ENCODE measurements at places on chromosomes 1 and 21.

GRCh38 chr1:90959352-90960206 lies 62.3 kb downstream of the ZNF644 start:
- no peak for DNase-seq

- DNase-seq, result no peak
These were observed 136.5 kb downstream of the RERE start for GRCh38 chr1:8680664-8681650.

- no peak for DNase-seq
These were observed at the start of gene SKI for GRCh38 chr1:2228157-2228594. Gene SKI, plus strand, starts transcription at chr1:2228319. Its CDS starts 448 bp downstream, at chr1:2228767.

GRCh38 chr1:175319112-175319911 lies 126.7 kb upstream of the KIAA0040 start:
- peak; percentile 38 for DNase-seq

DNA sequence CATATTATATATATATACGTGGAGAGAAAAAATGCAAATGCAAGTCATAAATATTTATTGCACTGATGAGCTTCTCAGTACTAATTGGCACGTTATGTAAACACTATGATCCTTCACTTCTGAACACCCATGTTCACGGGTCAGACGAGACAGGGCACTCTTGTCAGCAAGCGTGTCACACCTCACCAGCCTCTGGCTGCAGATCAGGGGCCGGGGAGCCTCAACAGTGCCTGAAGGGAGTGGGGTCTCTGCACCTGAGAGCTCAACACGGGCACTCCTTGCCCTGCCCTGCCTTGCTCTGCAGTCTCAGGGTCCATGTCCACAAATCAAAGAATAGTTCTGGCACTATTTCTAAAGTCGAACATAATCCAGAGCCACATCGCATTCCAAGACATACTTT lies 409 bp upstream of the HIVEP3 start:
- DNase-seq, result no peak

- no peak for DNase-seq
These were observed 80.5 kb upstream of the IFFO2 start for GRCh38 chr1:19036813-19037605.

DNA sequence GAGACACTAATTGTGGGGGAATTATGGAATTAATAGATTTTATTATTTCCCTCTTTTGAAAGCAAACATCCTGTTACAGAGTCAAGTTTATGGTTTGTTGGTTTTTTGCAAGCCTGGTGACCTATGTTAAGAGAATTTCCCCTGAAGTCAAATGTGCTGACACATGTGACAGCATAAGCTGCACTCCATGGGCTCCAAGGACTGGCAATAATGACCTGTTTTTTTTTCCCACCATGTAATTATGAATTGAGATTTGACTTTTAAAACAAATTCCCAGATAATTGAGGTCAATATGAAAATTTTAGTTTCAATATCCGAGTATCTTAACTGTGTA lies 242.5 kb upstream of the SGIP1 start:
- DNase-seq, result no peak

DNA sequence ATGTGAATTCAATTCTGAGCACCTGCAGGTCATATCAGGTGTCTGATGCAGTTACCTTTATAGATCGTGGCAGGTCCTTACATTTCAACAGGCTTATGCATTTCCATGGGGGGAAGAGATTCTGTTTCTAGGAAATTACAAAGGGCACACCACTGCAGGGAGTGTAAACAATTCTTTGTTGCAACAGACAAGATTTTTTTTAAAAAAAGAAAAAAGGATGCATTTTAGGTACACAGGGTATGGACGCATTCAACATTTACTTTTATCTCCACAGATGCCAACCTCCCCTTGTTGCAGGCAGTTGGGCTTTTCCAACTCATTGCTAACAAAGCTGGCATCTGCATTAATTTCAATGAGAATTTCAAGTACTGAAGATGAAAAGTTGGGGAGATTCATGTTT lies 13.5 kb upstream of the TEKT2 start:
- DNase-seq, result no peak

- no peak for DNase-seq
These were observed 146.5 kb downstream of the CHD1L start for GRCh38 chr1:147388969-147389368.

- DNase-seq, result no peak
These were observed 48.5 kb upstream of the RAB3GAP2 start for GRCh38 chr1:220320709-220321108.

- DNase-seq, result no peak
These were observed 152.6 kb upstream of the LMO4 start for GRCh38 chr1:87176087-87176486.

- DNase-seq, result peak; percentile 54
These were observed 12.4 kb downstream of the FMOD start for GRCh38 chr1:203338335-203339036.

DNA sequence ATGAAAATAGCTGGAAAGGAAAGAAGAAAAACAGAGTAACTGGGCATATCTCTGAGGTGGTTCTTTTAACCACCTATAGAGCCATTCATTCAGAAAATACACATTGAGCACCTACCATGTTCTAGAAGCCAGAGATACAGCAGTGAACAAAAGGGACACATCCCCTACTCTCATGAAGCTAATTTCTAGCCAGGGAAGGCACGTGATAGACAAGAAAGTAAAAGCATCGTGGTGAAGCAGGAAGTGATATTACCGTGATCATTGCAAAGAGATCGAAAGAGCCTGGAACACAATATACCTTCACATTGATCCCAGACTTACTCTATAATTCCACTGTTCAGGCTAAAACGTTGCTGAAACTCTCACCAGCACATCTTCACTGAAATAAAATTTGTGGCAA lies 76.0 kb downstream of the TIAM1 start:
- no peak for DNase-seq

GRCh38 chr1:54537611-54538010 lies 10.4 kb upstream of the ACOT11 start:
- DNase-seq, result no peak

DNA sequence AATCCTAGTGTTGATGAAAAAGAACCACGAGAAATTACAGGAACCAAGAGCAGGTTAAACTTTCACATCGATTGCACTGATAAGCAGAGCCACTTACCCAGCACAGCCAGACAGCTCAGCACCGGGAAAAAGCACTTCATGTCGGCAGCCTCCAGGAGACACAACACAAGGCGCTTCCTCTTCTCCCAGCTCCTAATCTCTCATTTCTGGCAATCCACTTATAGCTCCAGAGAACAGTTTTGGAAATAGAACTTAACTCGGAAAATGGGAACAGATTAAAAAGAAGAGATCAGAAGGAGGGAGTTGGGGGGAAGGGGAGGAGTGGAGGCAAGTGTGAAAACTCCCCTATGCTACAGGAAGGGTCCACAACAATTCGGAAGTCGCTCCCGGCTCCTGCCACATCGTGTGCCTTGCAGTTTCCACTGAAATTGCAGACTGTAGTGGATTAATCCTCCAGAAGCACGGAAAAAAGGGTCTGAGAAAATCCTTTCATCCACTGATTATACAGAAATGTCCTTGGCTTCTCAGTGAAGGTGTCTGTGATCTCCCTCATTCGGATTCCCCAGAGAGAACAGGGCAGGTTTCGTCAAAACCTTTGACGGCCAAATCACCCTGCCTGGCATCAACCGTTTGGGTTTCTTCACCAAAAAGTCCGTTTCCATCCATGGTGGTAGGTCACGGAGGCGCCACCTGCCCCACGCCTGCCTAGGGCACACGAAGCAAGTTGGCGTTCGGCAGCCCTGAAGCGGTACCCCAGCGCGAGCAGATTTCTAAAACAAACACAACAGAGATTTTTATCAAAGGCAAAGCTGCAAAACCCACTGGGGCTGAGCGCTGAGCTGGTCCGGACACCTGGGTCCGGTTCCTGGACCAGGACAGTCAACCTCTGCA lies 1.1 kb downstream of the IGSF3 start:
- no peak for DNase-seq

- DNase-seq, result no peak
These were observed 453 bp downstream of the PABPC4 start for GRCh38 chr1:39576016-39576657.

GRCh38 chr1:181442181-181442525 lies 41.2 kb upstream of the CACNA1E start:
- DNase-seq, result no peak

DNA sequence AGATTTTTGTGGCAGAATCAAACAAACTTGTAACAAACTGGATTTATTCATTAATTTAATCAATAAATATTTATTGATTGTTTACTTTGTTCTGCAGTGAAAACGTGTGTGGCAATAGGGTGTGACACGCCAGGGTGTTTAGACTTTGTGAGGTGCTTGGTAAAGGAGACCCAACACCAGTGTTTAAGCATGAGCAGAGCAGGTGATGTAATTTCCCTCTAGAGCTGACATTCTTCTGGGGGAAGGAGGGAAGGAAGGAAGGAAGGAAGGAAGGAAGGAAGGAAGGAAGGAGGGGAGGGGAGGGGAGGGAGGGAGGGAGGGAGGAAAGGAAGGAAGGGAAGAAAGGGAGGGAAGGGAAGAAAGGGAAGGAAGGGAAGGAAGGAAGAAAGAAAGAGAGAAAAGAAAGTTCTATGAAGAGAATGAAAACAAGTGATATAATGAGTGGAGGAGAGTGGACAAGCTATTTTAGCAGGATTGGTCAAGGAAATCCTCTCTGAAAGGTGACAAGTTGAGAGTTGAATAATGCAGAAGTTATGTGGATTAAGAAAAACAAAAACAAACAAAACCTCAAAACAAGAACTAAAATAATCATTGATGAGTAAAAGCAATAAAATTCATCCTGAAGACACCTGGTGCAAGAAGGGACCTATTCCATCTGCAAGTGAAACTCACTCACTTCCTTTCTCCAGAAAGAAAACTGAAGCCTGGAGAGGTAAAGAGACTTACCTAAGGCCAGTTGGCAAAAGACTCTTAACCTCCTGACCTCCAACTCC lies 60.8 kb downstream of the TSEN15 start:
- DNase-seq, result no peak

DNA sequence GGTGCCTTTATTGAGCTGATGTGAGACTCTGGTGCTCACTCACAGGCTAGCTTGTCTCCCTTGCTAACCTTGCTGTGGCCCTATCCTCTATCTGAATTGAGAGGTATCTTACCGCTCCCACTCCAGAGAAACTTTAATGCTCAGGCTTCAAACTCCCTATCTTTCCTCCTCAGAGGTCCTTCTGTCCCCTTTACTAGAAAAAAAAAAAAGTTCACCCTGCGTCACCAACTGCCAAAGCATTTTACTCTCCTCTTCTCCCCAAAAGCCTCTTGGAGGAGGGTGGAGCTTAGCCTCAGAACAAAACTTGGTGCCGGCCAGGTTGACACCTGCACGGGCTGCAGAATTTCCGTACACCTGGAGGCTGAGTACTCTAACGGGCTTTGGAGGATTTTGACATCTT lies 55.1 kb downstream of the ATP2B4 start:
- no peak for DNase-seq

DNA sequence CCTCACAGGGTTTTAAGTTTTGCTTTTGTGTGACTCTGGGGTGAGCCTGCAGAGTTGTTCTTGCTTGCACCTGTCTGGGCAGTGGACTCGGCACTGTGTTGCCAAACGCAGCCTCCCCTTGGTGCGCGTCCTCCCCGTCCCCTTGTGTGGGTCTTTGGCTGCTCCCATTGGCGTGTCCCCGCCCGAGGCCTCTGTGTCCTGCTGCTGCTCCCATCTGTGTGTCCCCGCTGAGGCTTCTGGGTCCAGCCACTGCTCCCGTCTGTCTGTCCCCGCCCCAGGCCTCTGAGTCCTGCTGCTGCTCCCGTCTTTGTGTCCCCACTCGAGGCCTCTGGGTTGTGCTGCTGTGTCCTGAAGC lies 62.8 kb downstream of the PCNT start:
- DNase-seq, result no peak
